ENCODE measurements at places on chromosomes 16 and 17. TPM values are rescaled to one million over a fixed set of nuclear protein-coding genes. Genes with fewer than 3 reads are reported as not detected.

DNA sequence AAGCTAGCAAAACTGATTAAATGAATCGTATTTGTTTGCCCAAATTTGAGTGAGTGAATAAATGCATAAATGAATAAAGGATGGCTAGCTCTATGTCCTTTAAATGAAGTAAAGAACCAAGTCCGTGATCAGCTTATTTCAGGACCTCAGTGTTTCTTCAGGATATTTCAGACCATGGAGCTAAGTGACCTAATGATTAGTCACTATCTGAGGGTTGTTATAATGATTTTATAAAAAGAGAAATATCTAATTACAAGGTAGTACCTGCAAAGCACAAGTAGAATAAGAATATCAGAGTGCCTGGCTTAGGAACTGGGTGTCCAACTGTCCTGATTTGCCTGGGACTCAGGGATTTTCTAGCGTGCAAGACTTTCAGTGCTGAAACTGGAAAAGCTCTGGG, 12.5 kb downstream of the KCNJ2 start:
- no peak for DNase-seq

DNA sequence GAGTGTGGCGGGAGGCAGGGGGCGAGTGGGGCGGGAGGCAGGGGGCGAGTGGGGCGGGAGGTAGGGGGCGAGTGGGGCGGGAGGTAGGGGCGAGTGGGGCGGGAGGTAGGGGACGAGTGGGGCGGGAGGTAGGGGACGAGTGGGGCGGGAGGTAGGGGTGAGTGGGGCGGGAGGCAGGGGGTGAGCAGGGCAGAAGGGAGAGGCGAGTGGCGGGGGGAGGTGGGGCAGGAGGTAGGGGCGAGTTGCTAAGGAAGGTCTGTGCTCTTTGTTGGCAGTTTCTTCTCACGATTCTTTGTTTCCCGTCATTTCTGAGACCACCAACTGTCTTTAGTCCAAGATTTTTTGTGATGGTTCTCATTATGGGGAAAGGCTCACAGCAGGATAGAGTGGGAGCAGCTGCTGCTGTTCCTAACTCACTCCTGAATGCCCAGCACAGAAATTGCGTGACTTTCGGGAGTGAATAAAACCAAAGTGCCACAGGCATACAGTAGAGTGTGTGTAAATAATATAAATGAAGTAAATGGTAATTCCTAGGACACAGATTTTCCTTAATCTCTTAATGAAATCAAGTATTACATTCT, 44.7 kb downstream of the COG7 start:
- DNase-seq: no peak

- no peak for DNase-seq
Measured at GRCh38 chr16:64974381-64974780, 147.5 kb downstream of the CDH11 start.

- no peak for DNase-seq
Measured at GRCh38 chr17:65797809-65798208, 236.4 kb upstream of the AXIN2 start.

- DNase-seq: no peak
Measured at GRCh38 chr17:64683796-64684195, 21.7 kb upstream of the SMURF2 start.

DNA sequence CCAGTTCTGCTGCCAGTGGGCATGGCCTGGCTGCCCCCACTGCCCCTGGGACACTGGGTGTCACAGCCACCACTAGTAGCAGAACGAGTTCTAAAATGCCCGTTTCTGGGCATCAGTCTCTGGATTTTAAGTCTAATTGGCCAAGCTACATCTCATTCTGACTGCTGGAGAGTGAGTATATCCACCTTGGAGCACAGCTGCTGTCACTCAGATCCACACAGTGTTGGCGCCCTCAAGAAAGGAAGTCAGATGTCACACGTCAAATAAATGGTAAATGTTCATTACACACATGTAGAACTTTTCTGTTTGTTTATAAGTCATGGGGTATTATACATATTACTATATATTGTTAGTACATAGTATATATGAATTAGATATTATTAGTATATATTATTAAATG, 19.4 kb downstream of the GNGT2 start:
- no peak for DNase-seq

DNA sequence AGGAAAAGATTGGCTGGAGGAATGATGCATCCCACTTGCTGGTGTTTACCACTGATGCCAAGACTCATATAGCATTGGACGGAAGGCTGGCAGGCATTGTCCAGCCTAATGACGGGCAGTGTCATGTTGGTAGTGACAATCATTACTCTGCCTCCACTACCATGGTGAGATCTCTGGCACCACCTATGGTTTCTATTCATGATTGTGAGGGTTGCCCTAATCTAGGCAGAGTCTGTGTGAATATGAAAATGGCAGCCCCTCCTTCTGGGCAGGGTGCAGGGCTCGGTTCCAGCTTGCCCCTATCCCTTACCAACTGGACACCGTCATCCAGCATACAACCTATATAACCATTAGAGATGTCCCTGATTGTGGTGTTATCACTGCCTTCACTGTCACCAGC, 33.4 kb downstream of the ITGB3 start:
- no peak for DNase-seq

DNA sequence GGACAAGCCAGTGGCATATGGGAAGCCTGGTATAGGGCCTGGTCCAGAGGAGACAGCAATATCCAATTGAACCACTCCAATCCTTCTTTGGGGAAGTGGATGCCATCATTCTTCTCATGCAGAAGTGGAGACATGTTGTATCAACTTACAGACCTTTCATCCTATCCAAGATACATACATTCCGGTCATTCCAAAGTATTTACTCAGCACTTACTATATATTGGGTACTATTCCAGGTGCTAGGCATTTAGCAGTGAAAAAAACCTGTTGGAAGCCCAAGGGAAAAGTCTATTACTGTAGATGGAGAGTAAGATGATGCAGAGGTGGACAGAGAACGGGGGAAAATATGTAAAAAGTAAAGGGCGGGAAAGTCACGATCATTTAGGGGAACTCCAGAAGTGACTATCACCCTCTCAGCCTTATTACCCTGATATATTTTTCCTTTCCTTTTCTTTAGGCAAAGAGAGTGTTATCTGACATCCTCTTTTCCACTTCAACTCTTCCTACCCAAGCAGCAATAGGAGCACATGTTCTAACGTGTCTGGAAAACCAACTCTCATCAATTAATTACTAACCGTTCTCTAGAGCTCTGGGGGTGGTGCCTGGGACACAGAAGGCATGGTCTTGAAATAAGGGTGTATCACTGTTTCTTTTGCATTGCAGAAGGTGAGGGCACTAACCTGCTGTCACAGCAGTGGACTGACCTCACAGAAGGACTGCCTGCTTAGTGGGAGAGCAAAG, 210.1 kb upstream of the MAF start:
- DNase-seq: no peak

DNA sequence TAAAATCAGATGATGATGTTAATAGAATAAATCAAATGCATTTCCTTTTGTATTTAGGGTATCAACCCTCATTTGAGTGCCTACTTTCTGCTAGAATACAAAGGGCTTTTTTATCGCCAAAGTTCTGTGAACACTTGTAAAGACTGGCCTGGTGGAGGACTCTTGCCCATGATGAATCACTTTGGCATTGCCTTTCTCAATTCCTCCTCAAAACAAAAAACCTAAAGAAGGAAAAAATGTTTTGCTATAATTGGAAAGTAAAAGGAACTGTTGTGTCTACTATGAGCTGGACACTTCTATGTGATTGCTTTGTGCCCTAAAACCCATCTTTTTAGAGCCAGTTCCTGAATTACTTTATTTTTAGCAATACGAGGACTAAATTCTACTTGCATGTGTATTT, 13.0 kb upstream of the DHRS11 start:
- DNase-seq: no peak

DNA sequence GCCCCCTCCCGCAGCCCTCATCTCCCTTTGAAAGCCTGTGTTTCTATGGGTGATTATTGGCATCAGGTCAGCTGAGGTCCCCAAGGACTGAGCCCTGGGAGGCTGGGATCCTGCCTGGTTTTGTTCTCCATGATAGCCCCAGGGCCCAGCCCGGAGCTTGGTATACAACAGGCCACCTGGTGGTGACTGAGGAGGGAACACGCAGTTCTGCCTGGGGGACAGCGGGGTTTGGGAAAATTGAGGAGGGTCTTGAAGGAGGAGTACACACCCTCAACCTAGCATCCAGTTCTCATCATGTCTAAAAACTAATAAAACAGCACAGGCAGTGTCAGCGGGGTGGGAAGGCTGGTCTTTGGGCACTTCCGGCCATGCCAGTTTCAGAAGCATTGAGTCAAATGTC, 335.1 kb downstream of the CPPED1 start:
- no peak for DNase-seq

GRCh38 chr17:46191322-46192188, 1.7 kb downstream of the KANSL1 start:
- no peak for DNase-seq

DNA sequence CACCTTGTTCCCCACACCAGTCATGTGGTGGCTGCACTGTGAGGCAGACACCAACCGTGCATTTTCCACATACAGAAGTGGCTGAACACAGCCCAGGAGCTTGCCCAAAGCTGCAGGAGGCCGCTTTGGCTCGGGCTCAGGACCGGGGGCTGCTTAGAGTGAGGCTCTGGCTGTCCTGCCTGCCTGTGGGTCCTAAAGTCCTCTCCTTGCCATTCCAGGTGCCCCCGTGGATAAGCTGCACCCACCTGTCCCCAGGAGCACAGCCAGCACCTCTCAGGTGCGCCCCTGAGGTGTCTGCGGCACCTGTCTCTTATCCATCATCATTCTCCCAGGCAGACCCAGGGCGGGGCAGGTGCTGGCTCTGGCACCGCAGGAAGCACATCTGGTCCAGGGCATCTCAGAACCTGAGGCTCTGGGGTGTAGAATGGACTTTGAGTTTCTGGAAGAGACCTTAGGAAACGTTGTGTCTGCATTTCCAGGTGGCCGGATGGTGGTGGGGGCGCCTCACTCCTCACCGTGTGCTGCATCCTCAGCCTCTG, 180.5 kb upstream of the ZNF469 start:
- DNase-seq: no peak

GRCh38 chr17:16939606-16940115, 32.3 kb downstream of the TNFRSF13B start:
- DNase-seq: no peak

- DNase-seq: no peak
Measured at GRCh38 chr17:29032013-29032856, 10.7 kb upstream of the PIPOX start.

GRCh38 chr17:44919411-44919810, 4.1 kb upstream of the GFAP start:
- no peak for DNase-seq

DNA sequence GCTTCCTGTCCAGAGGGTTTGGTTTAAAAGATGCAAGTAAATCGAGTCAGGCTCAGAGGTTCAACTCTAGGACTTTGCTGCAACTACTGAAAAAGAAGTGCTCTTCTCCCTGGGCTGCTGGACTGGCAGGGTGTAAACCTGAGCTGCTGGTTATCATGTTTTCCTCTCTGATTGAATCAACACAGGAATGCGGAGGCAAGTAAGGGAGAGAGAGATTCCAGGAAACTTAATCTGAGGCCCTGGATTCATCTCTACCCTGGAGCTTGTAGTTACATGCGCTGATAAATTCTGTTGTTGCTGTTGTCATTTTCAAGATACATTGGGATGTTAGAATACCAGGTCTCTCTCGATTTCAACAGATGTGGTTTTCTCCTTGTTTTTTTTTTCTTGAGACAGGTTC, 8.2 kb upstream of the HS3ST3A1 start:
- DNase-seq: no peak

GRCh38 chr17:83196024-83196365, 116.6 kb downstream of the METRNL start:
- DNase-seq: no peak

Gene SLC52A1
- total RNA-seq: 0.25 TPM

Gene TEKT5
- not detected for total RNA-seq

Gene NRN1L
- 0.13 TPM for total RNA-seq

Gene USP6
- total RNA-seq: not detected

Data from dermis microvascular lymphatic vessel endothelial cell (primary cell).